K562 (cell line): ENCODE measurements at places on chromosomes 4 and X.

- DNase-seq: no peak
Measured at GRCh38 chr4:88158038-88158488, 376 bp downstream of the ABCG2 start.

DNA sequence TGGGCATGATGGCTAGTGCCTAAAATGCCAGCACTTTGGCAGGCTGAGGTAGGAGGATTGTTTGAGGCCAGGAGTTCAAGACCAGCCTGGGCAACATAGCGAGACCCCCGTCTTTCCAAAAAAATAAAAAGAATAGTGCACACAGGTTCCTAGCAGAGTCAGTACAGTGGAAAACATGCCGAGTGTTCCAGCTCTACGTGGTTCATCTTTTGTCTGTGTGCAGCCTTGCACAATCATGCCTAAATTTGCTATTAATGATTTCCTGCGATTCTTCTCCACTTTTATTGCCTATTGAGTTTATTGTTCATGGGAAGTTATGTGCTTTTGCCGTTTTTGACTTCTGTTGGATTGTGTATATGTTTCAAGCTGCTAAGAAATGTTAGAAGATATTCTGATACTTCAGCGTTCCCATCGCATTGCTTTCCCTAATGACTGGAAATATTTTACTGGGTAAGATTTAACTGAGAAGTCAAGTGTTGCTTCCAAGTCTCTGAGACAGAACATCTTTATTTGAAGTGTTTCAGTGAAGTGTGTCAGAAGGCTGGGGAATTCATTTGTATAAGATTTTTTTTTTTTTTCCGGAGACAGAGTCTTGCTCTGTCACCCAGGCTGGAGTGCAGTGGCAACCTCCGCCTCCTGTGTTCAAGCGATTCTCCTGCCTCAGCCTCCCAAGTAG, 11.3 kb downstream of the DOCK11 start:
- DNase-seq: no peak

DNA sequence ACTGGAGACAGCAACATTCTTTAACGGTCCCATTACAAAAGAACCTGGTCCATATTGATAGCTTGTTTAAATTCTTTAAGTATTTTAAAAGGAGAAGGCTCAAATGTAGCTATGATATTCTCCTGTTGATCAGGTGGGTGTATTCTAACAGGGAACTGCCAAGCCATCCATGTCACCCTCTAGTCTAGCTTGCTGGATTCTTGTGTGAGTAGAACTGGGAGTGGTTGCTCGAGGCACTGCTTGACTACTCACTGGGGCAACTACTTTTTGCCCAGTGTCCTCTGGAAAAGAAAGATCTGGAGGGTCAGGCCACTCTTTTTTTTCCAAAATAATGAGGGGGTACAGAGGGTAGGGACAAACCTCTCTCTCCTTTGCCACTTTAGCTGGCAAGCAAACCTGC, 155.1 kb downstream of the ZNF518B start:
- no peak for DNase-seq

DNA sequence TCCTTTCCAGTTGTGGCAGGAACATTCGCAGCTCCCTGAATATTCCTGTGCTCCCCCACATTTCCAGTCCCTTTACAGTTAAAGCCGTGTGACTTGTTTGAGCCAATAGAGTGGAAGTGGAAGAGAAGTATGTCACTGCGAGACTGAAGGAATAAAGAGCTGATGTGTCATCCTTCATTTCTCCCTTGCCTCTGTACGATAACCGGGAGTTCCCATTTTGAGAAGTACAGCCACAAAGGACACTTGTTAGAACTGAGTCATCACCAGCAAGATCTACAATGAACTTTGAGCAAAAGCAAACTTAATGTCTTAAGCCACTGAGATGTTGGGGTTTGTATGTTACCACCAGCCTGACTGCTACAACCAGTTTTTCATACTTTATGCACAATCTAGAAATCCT, 92.3 kb downstream of the SPRY1 start:
- peak; percentile 33 for DNase-seq

DNA sequence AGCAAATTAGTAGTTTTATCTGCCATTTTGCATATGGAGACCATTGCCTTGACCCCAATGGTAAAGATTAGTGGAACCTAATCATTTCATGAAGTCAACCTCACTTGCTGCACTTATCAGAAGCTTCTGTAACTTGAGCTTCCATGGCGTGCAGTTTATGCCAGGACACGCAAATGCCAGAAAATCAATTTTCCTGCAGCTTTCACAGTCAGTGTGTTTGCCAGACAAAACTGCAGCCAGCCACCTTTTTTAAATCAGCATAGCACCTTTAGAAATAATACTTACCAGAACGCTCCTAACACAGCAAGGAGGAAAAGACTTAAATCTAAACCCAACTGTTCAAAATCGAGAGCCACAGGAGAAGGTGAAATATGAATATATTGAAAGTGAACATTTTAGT, 265.3 kb downstream of the GRIA3 start:
- DNase-seq: no peak

GRCh38 chrX:131725001-131725654, 181.3 kb downstream of the OR13H1 start:
- no peak for DNase-seq

DNA sequence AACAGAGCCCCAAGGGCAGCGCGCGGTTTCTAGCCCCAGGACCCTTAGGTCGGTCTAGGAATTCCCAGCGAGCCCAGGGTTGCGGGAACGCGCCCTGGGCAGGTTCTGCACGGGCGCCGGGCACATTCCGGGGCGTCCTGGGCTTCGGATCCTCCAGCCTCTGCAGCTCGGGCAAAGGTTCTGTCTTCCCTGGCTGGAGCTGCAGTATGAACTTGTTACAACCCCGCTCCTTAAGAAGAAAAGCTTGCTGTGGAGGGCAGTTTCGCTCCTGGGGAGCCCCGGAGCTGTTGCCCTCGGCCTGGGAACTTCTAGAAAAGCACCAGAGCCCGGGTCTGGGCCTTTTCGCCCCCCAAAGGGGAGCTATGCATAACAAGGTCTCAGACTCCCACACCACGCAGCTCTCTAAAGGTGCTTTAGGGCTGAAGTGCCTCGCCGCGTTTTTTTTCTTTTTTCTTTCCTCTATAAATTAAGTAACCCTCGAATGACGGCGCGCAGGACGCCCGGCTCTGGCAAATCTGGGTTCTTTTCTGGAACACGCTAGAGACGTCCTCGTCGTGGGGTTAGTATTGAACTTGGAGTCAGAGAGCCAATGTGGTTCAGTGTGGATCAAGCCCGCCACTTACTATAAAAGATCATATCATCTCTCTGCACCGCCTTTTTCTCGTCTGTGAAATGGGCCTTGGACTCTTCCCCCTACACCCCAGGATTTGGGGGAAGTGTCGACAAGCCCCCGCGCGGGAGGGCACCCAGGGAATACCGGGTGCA, 5.7 kb downstream of the MSX1 start:
- DNase-seq: no peak

DNA sequence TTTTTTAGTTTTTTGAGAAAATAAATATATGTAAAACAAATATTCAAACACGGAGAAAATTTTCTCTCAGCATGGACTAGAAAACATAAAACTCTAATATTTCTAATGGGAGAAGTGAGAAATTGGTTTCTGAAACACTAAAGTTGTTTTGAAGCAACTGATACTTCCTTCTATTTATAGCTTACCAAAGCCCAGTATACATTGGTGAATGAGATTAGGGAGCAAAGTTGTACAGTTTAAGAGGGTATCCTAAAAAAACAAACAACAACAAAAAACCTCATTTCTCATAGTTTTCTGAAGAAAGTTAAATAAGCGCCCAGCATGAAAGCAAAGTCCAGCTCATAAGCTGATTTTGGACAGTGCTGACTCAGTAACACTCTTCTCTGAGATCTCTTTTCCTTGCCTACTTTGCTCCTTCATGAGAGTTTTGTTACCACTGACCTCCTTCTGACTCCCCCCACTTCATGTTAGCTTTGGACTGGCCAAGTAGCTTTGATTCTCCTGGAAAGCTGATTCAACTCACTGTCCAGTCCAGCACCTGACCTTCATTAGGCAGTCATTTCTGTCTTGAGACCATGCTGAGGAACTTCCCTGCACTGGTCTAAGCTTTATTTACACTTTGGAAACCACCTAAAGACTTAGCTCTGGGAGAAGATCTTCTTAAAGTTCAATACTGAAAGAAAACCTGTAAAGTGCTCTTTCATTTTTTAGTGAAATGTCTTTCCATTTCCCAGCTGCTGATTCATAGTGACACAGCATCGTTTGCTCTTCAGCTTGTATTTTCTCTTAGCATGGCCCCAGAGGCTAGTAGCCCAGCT, 21.8 kb upstream of the P2RY10 start:
- no peak for DNase-seq

DNA sequence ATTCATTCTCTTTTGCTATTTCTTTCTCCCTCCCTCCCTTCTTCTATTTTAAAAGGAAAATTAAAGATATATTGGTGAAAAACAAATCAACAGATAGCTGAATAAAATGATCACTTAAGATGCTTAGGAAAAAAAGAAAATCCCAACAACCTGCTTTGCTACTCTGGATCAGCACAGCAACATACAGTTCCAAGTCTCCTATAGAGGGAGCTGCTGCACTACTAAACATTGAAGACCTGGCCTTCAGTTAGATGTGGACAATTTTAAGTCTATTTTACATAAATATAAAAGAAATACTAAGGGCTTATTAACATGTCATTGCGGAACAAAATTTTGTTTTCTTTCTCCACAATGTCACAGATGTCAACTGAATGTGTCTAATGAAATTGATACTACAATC, 226.4 kb downstream of the MAGEB5 start:
- no peak for DNase-seq

DNA sequence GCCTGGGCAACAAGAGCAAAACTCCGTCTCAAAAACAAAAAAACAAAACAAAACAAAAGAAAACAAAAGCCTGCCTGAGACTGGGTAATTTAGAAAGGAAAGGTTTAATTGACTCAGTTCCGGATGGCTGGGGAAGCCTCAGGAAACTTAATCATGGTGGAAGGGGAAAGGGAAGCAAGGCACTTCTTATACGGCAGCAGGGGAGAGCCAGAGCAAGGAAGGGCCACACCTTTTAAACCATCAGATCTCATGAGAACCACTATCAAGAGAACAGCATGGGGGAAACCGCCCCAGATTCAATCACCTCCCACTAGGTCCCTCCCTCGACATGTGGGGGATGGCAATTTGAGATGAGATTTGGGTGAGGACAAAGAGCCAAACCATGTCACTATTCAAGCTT, 122.2 kb downstream of the UBE2K start:
- no peak for DNase-seq

- no peak for DNase-seq
Measured at GRCh38 chrX:73563738-73564068, 706 bp downstream of the CHIC1 start.

DNA sequence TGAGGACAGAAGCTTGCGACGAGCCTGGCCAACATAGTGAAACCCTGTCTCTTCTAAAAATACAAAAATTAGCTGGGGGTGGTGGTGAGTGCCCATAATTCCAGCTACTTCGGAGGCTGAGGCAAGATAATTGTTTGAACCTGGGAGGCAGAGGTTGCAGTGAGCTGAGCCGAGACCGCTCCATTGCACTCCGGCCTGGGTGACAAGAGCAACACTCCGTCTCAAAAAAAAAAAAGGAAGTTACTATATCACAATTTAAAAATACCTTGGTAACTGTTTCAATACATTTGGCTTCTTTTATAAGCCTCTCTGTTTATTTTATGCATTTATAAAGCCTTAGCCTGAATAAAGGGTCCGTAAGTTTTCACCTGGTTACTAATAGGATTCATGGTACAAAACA, 46.6 kb upstream of the CHRNA9 start:
- no peak for DNase-seq

GRCh38 chr4:89420507-89420906, 112.9 kb upstream of the GPRIN3 start:
- DNase-seq: no peak

- no peak for DNase-seq
Measured at GRCh38 chr4:55553441-55554201, 6.9 kb upstream of the CLOCK start.

DNA sequence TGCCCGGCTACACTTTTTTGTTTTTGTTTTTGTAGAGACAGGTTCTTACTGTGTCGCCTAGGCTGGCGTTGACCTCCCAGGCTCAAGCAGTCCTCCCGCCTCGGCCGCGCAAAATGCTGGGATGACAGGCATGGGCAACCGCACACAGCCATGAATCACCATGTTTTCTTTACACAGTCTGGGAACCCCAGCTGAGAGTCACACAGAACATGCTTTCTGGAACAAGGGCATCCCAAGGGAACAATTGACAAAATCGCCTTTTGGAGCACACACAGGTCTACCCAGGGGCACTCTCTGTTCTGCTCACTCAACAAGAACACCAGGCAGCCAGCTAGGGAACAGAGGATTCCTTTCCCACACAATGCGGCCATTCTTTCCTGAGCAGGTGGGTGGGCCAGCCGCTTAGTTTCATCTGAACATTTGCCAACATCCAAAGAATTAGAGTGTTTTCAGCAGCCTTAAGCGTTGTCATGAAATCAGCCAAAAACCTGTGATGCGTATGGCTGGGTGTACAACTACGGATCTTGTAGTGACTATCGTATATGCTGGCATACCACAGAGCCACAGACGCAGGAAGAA, 15.7 kb downstream of the PRKX start:
- no peak for DNase-seq

- no peak for DNase-seq
Measured at GRCh38 chr4:86174506-86174905, 185.3 kb downstream of the MAPK10 start.

- DNase-seq: no peak
Measured at GRCh38 chrX:48473704-48473990, 2.4 kb upstream of the FTSJ1 start.

DNA sequence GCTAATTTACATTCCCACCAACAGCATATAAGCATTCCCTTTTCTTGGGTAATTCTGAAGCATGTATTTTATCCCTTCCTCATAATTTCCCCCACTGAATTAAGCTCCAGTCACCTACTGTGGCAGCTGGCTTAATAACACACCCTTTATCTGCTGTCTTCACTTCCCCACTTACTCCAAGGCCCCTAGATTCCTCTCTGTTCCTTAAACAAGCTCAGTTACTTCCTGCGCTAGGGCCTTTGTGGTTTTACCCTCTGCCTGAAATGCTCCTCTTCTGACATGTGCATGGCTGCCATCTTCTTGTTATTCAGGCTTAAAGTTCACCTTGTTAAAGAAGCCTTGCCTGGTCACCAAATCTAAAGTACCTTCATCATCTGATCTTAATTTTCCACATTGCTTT, 47.2 kb upstream of the RPS6KA3 start:
- DNase-seq: no peak

DNA sequence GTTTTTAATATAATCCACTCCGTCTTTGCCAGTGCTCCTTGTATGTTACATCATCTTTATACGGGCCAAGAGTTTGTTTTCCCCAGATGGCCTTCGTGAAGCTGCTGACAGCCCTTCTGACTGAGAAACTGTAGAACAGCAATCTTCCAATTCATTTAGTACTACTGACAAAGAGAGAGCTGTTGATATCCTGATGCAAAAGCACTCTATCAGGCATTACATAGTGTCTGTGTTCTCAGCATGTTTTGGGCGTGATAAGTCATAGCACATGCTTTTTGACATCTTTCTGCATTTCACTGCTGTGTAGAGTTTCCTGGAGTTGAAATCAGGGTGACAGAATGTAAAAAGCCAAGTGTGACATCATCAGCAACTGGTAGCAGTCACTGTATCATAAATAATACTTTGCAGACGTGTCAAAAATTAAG, 746.3 kb upstream of the FAM241A start:
- no peak for DNase-seq

GRCh38 chr4:38815885-38816782, 11.5 kb upstream of the TLR1 start:
- no peak for DNase-seq
